Activated T-helper 1 cell treated with anti-CD3 and anti-CD28 coated beads, Interleukin-2, amount 50 U/mL, for 16 hours (primary cell): ENCODE measurements at places on chromosomes 4 and X.

DNA sequence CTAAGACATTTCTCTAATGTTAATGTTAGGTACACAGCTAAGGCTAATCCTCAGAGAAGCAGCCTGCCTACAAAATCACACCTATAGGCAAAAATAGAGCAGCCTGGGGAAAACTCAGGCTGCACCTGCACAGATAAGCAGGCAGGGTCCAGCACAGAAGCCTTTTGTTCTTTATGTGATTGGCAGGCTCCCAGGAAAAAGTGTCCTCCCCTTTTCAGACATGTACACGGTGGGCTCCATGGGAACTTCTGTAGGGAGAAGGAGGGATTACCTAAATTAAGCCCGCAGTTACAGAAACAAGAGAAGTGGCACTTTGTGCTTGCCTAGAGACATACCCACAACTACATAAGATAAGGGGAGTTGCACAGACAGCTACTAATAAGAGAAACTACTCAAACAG, 4.0 kb upstream of the HSPA4L start:
- DNase-seq, result no peak

- DNase-seq, result no peak
Measured at GRCh38 chrX:71657267-71657666, 10.1 kb upstream of the LOC101059915 start.

- no peak for DNase-seq
Measured at GRCh38 chr4:40845154-40845835, 95.5 kb downstream of the NSUN7 start.

GRCh38 chrX:8971116-8971515, 62.8 kb downstream of the FAM9B start:
- no peak for DNase-seq

GRCh38 chr4:37803348-37803973, 23.0 kb upstream of the PGM2 start:
- DNase-seq, result no peak

GRCh38 chr4:89306486-89307177, 968 bp downstream of the GPRIN3 start:
- DNase-seq, result no peak

DNA sequence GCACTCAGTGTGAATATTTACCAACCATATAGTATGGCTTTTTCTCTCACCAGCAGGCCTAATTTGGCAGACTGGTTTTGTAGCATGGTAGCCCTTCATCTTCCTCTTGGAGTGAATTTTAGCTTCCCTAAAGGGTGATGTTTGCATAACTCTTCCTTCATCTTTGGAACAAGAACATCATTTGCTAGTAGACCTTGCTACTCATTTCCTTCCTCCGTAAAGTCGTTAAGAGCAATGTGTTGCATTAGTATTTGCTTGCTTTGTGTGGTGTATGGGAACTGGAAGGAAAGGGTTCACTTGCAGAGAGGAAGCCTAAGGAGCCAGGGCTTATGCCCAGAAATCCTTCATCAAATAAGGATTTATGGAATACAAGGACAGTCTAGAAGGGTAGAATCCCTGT, 50.2 kb upstream of the PGRMC2 start:
- no peak for DNase-seq

- DNase-seq, result no peak
Measured at GRCh38 chr4:1939664-1940509, 68.7 kb downstream of the NSD2 start.

GRCh38 chr4:825063-825970, 612 bp downstream of the CPLX1 start:
- DNase-seq, result no peak

GRCh38 chrX:68115371-68115770, 317.9 kb downstream of the OPHN1 start:
- DNase-seq, result no peak

- no peak for DNase-seq
Measured at GRCh38 chr4:113993887-113994286, 14.4 kb upstream of the ARSJ start.

GRCh38 chr4:53734584-53735353, 143.5 kb upstream of the LNX1 start:
- no peak for DNase-seq

DNA sequence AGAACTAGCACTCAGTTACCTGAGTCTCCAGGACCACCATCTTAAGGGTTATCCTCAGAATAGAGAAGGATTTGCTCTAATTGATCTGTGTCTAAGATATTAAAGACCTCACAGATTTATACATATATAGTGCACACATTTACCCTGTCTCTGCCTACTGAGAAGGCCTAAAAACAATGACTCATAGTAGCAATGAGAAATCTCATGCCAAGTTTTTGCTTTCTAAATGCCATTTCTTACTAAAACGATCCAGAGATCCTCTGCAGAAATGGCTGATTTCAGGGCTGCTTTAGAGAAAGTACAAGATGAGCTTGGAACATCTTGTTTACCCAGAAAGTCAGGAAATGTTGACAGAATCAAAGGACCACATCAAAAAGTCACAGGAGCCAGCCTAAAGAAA, 79.1 kb upstream of the INPP4B start:
- no peak for DNase-seq

GRCh38 chr4:15870079-15870478, 68.5 kb downstream of the FGFBP1 start:
- DNase-seq, result no peak

GRCh38 chr4:83876047-83876446, 340.1 kb downstream of the GPAT3 start:
- no peak for DNase-seq

DNA sequence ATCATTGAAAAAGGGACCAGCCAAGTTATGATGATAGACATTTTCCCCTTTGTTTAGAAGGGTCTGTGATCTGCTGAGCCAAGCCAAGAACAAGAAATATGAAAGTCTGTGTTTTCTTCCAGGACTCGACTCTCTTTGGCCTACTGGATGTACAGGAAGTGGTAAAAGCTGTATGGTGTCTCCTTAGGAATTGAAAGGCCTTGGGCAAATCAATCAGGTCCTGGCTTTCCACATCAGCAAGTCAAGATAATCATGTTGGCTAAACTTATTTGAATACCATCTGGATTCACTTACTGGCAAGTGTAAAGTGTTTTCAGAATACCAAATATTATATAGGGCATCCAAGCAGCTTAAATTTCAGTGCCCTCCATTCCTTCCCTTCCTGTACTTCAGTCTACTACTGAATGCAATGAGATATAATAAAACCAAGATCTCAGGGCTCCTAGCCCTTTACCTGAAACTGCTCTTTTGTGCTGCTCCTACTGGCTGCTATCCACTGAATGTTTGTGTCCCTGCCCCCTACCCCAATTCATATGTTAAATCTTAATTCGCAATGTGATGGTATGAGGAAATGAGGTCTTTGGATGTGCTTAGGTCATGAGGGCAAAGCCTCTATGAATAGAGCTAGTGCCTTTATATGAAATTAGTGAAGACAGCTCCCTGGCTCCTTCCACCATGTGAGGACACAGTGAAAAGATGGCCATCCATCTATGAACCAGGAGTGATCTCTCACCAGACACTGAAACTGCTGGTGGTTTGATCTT, 578.0 kb downstream of the SPRY1 start:
- DNase-seq, result no peak

GRCh38 chrX:9293051-9293496, 171.8 kb upstream of the TBL1X start:
- DNase-seq, result no peak

- no peak for DNase-seq
Measured at GRCh38 chrX:20315140-20315539, 48.4 kb upstream of the RPS6KA3 start.

- DNase-seq, result no peak
Measured at GRCh38 chr4:4750187-4750586, 109.3 kb upstream of the MSX1 start.

GRCh38 chr4:26583538-26583864, 383 bp upstream of the TBC1D19 start:
- no peak for DNase-seq

GRCh38 chrX:114583646-114584374, at the start of gene HTR2C:
Gene HTR2C (plus strand): TSS chrX:114584086. CDS start chrX:114726937, 142,851 bp downstream.
- no peak for DNase-seq

- no peak for DNase-seq
Measured at GRCh38 chrX:16822723-16823122, 36.5 kb downstream of the TXLNG start.

DNA sequence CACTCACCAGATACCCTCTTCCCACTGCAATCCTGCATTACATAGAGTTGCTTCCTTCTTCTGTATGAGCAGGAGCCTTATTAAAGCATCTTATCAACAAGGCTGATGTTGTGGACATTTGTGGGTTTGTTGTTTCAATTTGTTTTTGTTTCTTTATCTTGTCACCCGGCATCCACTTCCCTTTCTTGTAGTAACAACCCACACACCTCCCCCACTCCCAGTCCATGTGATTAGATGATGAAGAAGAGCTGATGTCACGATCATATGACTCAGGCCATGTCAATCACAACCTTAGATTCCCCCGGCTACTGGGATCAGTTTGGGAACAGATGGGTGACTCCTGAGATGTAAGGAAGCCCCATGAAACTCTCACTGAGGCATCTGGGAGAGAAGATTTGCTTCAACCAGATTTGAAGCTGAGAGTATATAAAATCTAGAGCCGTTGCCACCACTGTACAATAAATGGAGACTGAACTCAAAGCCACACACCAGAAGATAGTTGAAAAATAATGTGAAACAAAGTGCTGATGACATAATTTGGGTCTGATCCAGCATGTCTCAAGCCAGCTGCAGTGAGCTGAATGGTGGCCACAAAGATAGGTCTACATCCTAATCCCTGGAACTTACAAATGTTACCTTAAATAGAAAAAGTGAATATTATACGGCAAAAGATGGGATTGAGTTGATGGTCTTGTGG, 34.1 kb upstream of the SRD5A3 start:
- no peak for DNase-seq

GRCh38 chrX:41241962-41242361, 92.0 kb upstream of the DDX3X start:
- no peak for DNase-seq

DNA sequence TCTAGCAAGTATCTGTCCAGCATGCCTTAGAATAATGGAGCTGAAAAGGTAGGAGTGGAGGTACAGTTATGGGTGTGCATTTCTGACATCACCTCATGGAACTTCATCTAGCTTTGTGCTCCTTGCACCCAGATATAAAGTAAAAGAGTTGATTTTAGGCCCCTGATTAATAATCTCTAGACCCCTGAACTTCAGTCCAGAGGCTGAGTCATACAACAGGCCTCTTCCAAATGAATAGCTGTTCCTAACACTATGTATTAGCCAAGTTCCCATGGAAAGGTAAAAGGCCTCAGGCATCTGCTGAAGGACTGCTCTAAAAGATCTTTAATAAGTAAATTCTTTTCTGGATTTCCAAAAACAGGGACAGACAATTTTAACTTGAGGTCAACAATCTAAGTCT, 16.2 kb downstream of the TBC1D9 start:
- DNase-seq, result no peak

DNA sequence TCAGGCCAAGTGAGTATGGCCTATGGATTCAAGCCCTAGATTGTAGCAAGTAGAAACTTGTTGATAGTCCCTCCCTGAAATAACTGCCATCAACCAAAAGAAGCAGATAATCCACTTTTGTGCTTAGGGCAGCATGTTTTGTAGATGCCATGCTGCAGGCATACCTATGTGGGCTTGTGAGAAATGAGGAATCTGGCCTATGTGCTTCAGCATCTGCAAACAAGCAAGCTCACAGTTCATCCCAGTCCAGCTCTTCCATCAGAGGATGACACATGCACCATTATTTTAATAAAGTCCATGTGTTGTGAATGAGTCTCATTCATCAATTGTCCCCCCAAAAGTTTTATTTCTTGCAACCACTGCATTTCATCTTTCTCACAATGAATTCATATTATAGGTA, 421.9 kb upstream of the DIPK2B start:
- no peak for DNase-seq

DNA sequence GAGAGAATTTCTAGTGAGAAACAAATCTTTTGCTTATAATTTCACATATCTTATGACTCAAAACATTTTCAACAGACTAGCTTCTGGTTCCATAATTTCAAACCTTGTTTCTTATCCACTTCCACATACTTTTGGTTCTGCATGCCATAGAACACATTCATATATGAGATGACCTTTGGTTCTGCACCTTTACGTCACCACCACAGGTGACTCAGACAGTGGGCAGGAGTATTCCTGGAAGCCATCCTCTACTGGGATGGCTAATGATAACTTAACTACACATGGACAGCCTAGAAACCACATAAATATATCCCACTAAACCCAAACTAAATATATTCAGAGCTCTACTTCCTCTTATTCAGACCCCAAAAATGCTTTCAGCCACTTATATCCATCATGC, 133.3 kb downstream of the DCK start:
- DNase-seq, result no peak

- DNase-seq, result no peak
Measured at GRCh38 chr4:164251257-164251656, 502.7 kb upstream of the SMIM31 start.
